Activated CD4-positive, alpha-beta T cell treated with anti-CD3 and anti-CD28 coated beads for 24 hours (primary cell): ENCODE measurements at places on chromosomes 6 and 20.

- DNase-seq: no peak
Observed at GRCh38 chr6:14130435-14131075, 13.0 kb downstream of the CD83 start.

DNA sequence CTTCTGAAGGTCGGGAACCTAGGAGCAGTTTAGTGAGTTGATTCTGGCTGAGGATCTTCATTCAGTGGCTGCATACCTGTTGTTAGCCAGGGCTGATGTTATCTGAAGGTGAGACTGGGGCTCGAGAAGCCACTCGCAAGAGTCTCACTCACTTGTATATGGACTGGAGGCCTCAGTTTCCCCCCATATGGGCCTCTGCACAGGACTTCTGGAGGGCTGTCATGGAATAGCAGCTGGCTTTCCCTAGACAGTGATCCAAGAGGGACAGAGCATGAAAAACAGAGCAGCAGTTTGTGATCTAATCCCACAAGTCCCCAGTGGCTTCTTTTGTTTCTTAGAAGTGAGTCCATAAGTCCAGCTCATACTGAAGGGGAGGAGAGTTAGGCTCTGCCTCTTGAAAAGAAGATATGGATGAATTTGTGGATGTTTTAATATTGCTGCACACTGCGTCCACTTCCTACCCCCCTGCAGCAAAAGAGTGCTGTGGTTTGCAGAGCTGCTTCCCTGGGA, 623.4 kb downstream of the CDH26 start:
- DNase-seq: no peak

DNA sequence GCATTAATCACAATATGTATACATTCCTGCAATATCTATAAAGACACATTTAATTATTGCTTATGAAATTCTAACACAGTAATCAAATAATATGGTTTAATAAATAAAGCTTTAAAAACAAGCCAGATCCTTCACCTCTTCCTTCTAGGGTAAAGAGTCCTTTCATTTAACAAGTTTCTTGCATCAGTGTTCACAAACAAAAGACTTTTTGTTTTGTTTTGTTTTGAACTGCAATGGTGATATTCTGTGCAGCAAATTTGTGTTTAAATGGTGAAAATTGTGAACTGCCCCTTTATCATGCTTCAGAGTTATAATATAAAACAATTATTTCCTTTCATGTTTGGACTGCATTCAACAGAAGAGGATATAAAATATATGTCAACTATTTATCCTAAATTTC, 177.3 kb downstream of the EPHA7 start:
- DNase-seq: no peak

- no peak for DNase-seq
Observed at GRCh38 chr20:3702611-3703391, 9.6 kb downstream of the SIGLEC1 start.

- no peak for DNase-seq
Observed at GRCh38 chr6:84222426-84222825, 5.0 kb downstream of the CEP162 start.

DNA sequence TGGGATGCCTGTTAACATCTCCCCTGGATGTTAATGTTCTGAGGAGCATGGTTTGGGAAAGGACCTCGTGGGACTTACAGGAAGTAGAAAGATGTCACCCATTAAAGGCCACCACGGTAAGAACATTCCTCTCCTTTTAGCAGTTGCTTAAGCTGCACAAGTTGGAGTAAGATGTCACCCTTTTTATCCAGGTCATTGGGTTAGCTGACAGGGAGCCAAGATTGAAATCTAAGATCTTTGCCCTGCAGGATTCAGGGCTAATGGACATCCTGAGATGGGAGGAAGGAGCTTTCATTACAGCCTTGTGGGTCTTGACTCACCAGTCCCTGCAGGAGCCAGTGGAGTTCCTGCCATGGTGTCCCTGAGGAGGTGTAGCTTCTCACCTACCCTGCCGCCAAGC, 22.1 kb downstream of the PABPC1L start:
- DNase-seq: no peak

- peak; percentile 32 for DNase-seq
Observed at GRCh38 chr20:58271606-58272351, 37.7 kb upstream of the RAB22A start.

DNA sequence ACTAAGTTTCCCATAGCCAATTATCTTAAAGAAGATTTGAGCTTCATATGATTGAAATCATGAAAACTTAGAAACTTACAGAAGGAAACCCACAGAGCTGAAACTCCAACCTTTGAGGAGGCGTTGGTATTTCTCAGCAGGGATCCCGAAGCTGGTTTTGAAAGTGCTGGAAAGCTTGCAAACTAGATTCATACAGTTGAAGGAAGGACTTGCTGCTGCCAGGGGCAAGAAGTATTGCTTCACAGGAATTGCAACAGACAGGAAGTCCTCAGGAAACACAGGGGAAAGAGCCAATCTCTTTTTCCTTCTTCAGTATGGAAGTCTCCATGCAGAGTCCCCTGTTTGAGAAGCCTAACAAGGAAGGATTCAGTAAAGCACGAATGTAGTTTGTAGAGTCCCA, 419.7 kb downstream of the CD109 start:
- DNase-seq: no peak

DNA sequence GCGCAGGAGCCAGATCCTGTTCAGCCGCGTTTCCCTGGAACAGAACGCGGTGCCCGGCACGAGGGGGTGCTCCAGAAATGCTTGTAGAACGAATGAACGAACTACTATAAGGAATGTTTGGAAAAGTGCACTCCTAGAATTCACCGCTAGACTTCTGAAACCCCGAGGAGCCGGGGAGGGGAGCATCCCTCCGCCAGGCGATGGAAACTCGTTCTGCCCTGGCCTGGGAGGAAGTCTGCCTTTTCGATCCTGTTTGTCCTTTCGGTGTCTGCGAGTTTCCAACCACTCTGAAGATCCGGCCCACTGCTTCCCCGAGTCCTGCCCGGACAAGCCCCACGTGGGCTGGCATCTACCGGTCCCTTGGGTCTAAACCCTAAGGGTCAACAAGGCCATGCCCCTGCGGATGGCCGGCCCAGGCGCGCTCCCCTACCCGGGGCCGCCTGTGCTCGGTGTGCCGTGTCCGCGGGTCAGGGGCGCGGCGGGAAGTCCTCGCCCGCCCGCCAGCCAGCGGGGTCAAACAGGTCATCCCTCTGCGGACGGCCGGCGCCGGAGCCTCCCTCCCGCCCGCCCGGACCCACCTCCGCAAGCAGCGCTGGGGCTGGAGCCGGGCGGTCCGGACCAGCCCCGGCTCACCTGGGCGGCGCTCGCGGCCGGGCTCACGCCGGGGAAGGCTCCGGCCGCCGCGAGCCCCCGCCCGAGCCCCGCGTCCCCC, 526 bp downstream of the SULF2 start:
- no peak for DNase-seq

- no peak for DNase-seq
Observed at GRCh38 chr6:3345836-3346235, 87.1 kb downstream of the PSMG4 start.

GRCh38 chr20:9555781-9556180, 41.4 kb downstream of the LAMP5 start:
- no peak for DNase-seq

DNA sequence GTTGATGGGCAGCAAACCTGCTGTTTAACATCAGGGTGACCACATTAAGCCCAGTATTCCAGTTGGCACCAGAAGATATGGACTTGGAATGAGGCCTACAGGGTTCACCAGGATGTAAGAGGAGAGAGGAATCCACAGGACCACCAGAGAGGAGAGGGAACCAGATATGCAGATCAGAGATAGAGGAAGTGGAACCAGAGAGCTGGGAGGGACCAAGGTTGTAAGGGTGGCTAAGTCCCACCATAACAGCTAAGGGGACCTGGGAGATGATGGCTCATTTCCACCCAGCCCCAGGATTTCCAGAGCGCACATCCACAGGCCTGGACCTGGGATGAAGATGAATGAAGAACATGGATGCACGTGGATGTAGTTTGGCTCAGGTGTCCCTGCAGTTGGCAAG, 11.1 kb downstream of the BTN2A1 start:
- DNase-seq: no peak

DNA sequence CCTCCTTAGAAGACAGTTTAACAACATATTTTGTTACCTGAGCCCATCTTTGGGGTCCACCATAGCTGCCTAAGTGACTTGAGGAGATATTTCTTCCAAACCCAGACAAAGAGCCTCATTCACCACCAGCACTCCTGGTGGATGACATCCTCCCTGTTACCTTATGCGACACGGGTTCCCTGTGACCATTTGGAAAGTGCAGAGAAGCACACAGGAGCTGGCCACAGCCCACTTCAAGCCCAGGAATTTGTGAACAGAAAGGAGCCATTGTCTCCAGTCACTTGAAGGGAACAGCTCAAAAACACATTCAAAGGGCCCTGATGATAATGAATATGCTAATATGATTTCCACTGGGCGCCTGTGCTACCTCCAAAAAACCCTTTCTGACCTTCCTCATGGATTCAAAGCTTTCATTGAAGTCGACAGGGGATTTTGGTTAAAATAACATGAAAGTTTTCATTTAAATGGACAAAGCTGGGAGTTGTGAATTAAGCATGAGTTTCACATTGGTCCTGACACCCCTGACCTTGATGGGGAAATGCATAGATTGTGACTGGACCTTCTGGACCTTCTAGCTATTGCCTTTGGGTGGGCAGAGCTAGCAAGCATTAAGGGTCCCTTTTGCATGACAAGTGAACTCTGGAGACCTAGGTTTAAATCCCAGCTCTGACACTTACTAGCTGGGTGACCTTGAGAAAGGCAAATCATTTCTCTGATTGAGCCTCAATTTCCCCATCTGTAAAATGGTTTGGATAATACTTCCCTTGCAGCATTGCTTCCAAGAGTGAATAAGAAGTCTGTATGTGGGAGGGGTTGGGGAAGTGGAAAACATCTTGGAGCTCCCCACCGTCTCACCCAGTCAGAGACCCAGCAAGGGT, 83.3 kb upstream of the SIRPA start:
- DNase-seq: no peak

GRCh38 chr6:121791396-121792315, 356.2 kb downstream of the GJA1 start:
- no peak for DNase-seq

GRCh38 chr6:79874531-79875134, 72.7 kb downstream of the ELOVL4 start:
- no peak for DNase-seq

GRCh38 chr6:19976411-19977129, 139.4 kb downstream of the ID4 start:
- DNase-seq: no peak

GRCh38 chr6:154951345-154952200, 43.5 kb upstream of the TIAM2 start:
- DNase-seq: no peak

GRCh38 chr20:23286346-23286745, 64.2 kb upstream of the NXT1 start:
- no peak for DNase-seq

DNA sequence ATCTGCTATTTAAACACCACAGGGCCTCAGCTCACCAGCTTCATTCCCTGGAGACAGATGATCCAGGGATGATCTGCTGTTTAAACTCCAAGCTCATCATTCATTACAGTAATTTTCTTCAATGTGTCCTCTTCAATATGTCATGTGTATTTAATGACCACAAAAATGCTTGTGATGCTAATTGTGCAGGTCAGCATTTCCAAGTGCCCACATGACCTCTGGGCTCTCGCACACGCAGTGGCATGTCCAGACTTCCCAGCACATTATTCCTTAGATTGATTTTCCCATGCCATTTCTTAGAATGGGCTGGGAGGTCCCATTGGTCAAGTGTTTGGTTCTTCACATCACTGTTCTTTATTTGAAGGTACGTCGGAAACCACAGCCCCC, 434.4 kb downstream of the HAO1 start:
- DNase-seq: no peak

DNA sequence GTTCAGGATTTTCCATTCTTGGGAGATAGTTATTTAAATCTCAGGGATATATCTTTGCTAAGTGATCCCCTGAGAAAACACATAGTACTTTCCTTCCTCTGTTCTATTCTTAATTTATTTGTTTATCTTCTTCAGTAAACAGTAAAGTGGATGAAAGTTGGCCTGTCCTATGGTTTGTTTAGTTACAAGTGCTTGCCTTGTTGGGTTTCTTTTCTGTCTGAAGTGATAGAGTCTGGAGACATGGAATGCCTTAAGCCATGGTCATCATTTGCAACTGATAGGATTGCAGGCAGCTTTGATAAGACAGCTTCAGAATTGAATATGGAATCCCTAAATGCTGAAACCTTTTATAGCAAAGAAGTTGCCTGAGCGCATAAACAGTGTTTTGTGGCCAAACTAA, 4.9 kb downstream of the ADGRG6 start:
- no peak for DNase-seq

DNA sequence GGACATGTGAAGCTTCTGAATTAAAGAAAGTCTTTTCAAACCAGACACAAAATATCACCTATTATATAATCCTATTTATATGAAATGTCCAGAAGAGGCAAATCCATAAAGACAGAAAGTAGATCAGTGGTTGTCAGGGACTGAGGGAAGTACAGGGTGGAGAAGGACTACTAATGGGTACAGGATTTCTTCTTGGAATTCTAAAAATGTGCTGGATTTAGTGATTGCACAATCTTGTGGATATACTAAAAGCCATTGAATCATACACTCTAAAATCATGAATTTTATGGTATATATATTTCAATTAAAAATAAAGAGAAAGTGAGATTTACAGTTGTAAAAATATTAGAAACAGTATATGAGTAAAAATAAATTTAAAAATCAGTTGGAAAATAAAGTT, 18.7 kb upstream of the MC3R start:
- no peak for DNase-seq

- no peak for DNase-seq
Observed at GRCh38 chr6:84764332-84765049, at the start of gene TBX18. Gene TBX18, minus strand, starts transcription at chr6:84764598. Its CDS starts 417 bp downstream, at chr6:84764181.

GRCh38 chr6:101402622-101403031, 9.1 kb downstream of the GRIK2 start:
- no peak for DNase-seq

- no peak for DNase-seq
Observed at GRCh38 chr6:74114428-74114827, 418.4 kb downstream of the CD109 start.

GRCh38 chr20:22058746-22059145, 353.3 kb downstream of the PAX1 start:
- no peak for DNase-seq

- DNase-seq: no peak
Observed at GRCh38 chr6:24666097-24666640, 530 bp downstream of the TDP2 start.

- DNase-seq: no peak
Observed at GRCh38 chr20:49210757-49211110, 8.5 kb upstream of the DDX27 start.

GRCh38 chr6:123715006-123715863, 78.5 kb upstream of the TRDN start:
- DNase-seq: no peak

GRCh38 chr20:17806739-17807441, 107.1 kb downstream of the BANF2 start:
- no peak for DNase-seq

DNA sequence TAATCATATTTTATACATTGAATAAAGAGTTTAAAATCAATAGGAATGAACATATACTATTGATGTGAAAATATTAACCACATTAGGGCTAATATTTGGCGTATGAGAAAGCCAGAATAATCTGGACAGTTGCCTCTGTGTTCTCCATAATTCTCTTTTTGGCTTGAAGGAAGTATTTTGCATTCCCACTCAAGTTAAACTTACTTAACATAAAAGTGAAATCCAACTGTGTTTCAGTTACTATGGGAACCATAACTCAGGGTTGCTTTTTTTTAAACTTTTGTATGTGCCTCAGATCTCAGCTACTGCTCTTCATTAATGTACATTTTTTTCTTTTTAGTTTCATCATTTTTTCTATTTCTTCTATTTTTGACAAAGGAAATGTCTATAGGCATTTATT, 479.8 kb downstream of the NKAIN2 start:
- no peak for DNase-seq

GRCh38 chr20:44034965-44035635, 120.4 kb downstream of the TOX2 start:
- no peak for DNase-seq
